ENCODE measurements at places on chromosomes 12 and 14. TPM values are rescaled to one million over a fixed set of nuclear protein-coding genes. Genes with fewer than 3 reads are reported as not detected.

DNA sequence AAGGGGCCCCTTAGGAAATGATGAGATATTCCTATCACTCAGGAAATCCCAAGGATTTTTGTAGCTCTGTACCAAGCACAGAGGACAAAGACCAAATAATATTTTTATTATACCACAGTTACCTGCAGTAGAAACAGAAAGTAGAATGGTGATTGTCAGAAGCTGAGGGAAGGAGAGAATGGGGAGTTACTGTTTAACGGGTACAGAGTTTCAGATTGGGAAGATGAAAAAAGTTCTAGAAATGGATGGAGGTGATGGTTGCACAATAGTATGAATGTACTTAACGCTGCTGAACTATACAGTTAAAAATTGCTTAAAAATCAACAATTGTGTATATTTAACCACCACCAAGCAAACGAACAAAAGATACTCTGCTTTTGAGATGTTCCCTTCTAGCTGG is 24.1 kb downstream of the FLVCR2 start:
- DNase-seq, result no peak

DNA sequence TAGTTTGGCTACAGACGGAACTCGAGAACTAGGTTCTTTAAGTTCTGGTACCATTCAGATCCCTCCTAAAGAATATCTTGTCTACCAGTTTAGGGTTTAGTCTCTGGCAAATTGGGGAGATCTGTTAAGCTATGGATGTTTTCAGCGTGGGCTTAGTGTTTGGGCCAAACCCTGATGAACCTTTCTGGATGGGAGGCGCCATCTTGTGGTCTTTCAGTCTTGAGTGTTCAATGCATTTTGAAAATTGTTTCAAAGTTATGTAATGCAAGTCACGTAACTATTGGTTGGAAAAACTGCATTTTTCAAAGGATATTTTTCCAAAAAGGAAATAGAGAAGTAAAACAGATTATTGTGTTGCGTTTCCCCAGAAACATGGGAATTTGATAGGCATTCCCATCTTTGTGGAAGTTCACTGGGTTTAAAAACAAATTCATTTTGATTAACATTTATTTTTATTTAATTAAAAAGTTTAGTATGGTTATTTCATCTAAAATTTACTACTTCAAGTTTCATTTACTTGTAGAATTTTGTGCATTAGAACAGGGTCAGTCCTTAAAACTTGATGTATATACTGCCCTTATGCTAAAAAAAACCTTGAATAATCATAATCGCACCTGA is 169.0 kb downstream of the PRIMA1 start:
- peak; percentile 20 for DNase-seq

- peak; percentile 53 for DNase-seq
Observed at GRCh38 chr14:94342334-94342934, 19.3 kb upstream of the SERPINA6 start.

- DNase-seq, result no peak
Observed at GRCh38 chr12:3912863-3913262, 39.7 kb upstream of the PARP11 start.

The AQP6 gene
- not detected for total RNA-seq

DNA sequence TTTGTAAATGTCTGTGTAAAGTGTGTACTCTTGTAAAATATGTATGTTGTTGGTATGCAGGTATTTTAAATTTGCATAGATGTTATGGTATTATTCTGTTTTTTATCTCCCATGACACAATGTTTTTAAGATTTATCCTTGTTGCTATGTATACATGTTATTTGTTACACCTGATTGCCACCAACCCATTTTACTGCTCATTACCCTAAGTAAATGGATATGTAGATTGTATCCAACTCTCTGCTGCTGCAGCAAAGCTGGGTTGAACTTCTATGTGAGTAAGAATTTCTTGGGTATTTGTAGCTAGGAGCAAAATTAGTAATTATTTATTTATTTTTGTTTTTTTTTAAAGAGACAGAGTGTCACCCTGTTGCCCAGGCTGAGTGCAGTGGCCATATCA is 6.2 kb downstream of the APAF1 start:
- DNase-seq, result no peak

DNA sequence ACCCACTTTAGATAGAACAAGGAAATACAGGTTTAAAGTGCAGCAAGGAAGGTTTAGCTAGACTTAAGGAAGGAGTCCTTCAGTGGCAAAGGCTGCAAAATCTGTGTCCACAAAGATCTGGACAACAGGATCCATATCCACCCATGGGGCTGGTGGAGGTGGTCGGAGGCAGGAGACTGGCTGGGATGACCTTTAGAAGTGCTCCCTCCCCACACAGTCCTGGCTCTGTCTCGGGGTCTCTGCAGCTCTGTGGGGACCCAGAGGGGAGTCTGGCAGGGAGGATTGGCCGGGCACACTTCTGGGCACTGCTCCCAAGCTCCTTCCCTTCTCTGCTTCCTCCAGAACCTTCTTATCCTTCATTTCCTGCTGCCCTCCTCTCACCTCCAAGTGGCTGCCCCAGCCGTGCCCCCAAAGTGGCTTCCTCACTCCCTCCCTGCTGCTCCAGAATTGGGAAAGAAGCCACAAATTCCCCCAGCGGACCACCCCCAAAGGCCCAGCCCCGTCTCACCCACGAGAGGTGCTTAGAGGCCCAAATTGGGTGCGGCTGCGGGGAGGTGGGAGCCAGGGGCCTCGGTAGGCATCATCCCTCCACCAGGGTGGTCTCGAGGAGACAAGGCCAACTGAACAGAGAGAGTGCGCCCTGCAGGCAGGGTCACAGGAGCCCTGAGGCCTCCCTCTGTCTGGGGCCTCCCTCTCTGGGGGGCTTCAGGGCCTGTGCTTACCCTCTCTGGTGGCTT is 21.9 kb upstream of the PGF start:
- no peak for DNase-seq

The CLEC7A gene
- not detected for total RNA-seq

- DNase-seq, result no peak
Observed at GRCh38 chr12:571795-572531, 91.3 kb downstream of the NINJ2 start.

DNA sequence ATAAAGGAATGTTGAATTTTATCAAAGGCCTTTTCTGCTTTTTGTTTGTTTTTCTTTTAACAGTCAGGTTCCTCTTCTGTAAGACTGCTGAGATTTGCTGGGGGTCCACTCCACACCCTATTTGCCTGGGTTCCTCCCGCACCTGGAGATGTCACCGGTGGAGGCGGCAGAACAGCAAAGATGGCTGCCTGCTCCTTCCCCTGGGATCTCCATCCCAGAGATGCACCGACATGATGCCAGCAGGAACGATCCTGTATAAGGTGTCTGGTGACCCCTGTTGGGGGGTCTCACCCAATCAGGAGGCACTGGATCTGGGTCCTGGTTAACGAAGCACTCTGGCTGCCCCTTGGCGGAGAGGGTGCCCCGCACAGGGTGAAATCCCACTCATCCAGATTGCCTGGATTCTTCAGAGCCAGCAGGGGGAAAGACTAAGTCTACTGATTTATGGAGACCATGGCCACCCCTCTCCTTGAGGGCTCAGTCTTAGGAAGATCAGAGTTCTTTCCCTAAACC is 244.0 kb upstream of the MDGA2 start:
- no peak for DNase-seq

Measured in activated T-cell treated with anti-CD3 and anti-CD28 coated beads, Interleukin-2, amount 50 U/mL, for 72 hours (primary cell).